Brain microvascular endothelial cell (primary cell): ENCODE measurements at places on chromosomes 12 and 14.

DNA sequence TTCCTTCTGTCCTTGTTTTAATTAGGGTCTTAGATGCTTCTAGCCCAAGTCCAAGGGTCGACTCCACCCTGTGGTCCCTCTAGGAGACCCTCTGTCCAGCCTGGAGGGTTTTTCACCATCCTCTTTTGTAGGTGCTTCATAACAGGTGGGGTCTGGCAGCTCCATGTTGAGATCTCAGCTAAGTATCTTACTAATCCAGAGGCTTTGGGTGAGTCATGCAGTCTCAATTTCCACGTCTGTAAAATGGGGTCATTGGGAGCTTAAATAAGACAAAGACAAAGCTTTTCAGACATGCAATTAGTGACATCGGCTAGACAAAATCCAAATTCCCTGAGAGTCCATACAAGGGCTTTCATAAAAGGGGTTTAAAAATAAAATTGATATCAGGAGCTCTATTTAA lies 3.2 kb downstream of the HSPB8 start:
- no peak for DNase-seq

GRCh38 chr12:127130506-127131124 lies 1136.4 kb upstream of the TMEM132C start:
- no peak for DNase-seq

- no peak for DNase-seq
These were observed 113.7 kb upstream of the MDM1 start for GRCh38 chr12:68445824-68446223.

DNA sequence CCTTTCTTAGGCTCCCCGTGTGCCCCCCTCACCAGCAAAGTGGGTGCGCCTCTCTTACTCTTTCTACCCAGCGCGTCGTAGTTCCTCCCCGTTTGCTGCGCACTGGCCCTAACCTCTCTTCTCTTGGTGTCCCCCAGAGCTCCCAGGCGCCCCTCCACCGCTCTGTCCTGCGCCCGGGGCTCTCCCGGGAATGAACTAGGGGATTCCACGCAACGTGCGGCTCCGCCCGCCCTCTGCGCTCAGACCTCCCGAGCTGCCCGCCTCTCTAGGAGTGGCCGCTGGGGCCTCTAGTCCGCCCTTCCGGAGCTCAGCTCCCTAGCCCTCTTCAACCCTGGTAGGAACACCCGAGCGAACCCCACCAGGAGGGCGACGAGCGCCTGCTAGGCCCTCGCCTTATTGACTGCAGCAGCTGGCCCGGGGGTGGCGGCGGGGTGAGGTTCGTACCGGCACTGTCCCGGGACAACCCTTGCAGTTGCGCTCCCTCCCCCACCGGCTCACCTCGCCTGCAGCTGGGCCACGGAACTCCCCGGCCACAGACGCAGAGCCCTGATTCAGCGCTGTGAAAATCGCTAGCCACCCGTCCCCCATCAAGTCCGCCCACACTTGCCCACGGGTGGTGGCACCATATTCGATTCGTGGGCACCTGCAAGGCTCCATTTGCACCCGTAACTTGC lies 1.3 kb downstream of the TMEM233 start:
- no peak for DNase-seq

DNA sequence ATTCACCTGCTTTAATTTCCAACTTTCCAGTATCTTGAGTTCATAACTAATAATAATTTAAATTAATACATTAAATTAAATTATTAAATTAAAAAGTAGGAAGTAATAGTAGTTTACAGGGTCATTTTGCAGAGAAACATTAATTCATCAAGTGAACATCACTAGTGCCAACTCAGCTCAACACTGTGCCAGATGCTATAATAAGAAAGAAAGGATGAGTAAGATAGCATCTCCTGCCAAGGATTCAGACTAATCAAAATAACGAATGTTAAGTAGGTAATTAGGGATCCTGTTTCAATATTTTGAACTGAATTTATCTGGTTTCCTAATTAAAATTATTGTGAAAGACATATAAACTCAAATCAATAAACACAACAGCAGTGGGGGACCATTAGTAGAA lies 596.7 kb downstream of the SLC6A15 start:
- no peak for DNase-seq

- DNase-seq = no peak
These were observed 384.5 kb upstream of the DDHD1 start for GRCh38 chr14:53537422-53538315.

- no peak for DNase-seq
These were observed 395.3 kb downstream of the DPF3 start for GRCh38 chr14:72498646-72499045.

- peak; percentile 90 for DNase-seq
These were observed 28.1 kb upstream of the TBC1D30 start for GRCh38 chr12:64796205-64796845.

GRCh38 chr12:61574339-61574738 lies 685.9 kb upstream of the USP15 start:
- DNase-seq = no peak

DNA sequence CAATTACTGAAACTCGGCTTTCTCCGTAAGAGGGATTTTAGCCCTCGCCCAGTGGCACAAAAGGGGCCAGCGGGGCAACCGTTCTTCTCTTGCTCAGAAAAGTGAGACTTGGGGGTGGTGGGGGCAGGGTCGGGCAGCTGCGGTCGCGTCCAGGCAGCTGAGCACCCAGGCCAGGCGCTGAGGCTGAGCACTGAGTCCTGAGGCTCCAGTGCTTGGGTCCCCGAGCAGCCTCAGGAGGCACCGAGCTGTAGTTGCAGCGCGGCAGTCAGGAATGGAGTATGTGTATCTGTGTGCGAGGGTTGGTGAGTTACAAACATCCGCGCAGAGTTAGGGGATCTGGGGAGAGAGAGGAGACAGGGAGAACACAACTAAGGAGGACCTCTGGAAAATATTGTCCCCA lies 4.1 kb upstream of the HOXC6 start:
- no peak for DNase-seq

DNA sequence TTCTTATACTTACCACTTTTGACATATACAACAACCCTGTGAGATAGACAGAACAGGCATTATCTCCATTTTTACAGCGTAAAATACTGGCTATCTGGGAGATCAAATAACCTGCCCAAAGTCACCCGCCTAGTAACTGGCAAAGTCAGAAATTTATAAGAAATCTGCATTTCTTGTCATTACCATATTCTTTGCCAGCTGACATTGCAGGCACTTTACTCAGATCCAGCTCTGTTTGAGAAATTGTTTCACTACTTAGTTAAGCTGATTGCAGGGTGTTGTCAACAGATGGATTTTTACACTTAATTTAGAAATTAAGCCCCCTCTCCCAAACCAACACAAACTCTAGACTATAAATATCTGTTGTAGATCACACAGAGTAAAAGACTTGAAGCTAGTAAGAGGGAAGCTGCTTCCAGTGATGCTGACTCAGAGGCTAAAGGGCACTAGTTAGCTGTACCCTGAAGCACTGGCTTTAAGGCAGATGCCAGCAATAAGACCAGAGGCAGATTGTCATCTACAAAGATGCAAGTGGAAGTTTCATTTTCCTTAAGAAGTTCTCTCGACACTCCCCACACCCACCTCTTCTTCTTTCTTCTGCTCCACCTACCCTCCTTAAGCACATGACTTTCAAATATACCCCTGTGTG lies 153.1 kb downstream of the ANO6 start:
- DNase-seq = peak; percentile 63

- DNase-seq = no peak
These were observed 63.1 kb upstream of the FGD4 start for GRCh38 chr12:32336261-32336660.

DNA sequence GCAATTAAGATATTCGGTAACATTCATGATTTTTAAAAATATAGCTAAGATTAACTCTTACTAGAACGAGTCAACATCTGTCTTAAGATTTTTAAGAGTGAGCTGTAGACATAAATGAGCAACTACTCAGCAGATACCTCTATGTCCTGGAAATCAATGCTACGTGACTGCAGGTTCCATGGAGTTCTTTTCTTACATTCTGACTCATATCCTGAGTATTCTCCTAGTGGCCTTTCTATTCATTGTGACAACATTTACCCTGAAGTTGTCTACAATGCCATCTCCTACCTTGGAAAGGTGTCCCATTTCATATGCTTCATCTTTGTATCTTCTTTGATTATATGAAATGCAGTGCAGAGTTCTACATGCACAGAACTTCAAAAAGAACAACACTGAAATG lies 59.9 kb downstream of the PKP2 start:
- DNase-seq = no peak

DNA sequence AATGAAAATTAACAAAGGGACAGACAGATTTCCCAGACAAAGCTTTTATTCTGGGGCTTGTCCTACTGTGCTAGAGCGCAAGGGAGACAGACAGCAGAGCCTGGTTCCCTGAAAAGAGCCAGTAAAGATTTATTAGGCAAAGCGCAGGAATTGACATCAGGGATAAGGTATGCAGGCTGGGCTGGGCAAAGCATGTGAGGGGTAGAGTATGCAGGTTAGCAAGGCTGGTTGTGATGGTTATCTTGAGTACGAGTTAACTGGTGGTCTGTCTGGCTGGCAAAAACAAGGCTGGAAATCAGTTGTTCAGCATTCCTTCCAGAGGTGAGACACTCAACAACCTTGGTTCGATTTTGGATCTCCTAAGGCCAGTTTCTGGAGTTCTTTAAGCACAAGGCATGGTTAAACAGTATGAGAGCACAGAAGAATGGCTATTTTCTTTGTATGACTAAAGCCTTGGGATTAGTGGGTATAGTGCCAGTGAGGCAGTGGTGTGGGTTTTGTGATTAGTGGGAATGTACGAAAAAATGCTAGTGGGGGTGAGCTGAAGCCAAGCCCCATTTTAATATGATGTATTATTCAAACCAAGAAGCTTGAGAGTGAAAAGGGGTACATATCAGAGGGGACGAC lies 30.9 kb downstream of the BTBD7 start:
- peak; percentile 32 for DNase-seq

DNA sequence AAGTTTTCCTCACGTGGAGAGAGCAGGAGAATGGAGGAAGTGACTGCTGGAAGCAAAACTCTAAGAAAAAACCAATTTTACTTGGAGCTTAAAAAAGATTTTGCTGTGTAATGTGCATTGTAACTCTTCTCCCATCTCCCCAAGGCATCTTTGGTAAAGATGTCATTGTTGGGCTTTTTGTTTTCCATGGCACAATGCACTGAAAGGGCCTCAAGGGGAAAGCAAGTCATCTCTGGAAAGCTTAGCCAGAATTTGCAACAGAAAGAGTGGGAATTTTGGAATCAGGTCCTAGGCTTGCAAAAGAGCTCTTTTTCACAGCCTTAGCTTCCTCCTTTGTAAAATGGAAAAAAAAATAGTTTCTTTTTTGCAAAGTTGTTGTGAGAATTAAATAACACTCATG lies 7.9 kb upstream of the PPM1A start:
- no peak for DNase-seq

GRCh38 chr14:100383727-100384158 lies 60.6 kb downstream of the SLC25A47 start:
- DNase-seq = peak; percentile 48

DNA sequence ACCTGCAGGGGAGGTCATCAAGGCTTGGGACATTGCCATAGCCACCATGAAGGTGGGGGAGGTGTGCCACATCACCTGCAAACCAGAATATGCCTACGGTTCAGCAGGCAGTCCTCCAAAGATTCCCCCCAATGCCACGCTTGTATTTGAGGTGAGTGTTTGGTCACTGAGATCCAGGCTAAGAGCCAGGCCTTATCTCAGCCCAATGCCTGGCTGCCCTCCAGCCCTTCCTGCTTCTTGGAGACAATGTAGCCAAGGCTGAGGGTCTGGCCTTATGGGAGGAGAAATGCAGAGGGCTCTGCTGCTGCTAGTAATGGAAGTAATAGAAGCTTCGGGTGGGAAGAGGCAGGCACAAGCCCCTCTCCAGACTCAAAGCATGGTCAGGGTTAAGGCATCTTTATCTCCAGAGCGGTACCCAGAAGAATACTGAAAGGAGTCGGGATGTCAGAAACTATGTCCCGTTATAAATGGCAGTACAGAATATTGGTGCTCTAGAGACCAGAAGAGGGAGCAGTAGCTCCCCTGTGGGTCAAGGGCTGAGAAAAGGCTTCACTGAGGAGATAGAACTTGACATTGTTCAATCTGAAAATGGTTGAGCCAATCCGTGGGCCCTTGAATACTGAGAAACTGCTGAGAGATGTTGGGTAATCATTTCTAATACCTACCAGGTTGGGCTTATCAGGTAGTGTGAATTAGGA lies 3.1 kb downstream of the FKBP4 start:
- DNase-seq = no peak

DNA sequence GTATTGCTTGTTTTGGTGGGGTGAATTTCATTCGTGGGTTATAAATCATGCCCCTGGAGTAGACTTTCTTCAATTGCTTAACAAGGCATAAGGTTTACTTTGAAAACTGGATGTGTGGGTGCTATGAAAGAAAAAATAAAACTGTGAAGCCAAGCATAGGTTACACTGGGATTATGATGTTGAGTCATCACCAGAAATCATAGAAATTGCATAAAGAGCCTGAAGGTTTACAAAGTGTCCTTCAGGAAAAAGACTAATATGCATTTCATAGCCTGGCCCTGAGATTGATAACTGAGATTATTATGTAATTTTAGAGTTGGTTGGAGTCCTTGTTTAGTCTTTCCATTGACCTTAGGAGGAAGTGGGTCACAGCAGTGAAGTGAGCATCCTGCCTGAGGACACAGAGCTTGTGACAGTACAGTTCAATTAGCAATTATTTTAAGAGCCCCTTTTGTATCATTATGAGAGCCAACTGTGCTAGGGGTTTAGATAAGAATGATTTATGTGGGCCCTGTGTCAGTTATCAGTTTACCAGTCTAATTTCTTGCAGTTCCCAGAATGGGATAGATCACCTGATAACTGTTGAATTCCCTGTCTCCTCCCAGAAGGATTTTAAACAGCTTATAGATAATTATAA lies 13.6 kb downstream of the LRRK2 start:
- DNase-seq = no peak

- no peak for DNase-seq
These were observed 14.7 kb downstream of the ZNF641 start for GRCh38 chr12:48336061-48336460.

GRCh38 chr12:94244165-94245133 lies 96.1 kb downstream of the PLXNC1 start:
- DNase-seq = no peak

DNA sequence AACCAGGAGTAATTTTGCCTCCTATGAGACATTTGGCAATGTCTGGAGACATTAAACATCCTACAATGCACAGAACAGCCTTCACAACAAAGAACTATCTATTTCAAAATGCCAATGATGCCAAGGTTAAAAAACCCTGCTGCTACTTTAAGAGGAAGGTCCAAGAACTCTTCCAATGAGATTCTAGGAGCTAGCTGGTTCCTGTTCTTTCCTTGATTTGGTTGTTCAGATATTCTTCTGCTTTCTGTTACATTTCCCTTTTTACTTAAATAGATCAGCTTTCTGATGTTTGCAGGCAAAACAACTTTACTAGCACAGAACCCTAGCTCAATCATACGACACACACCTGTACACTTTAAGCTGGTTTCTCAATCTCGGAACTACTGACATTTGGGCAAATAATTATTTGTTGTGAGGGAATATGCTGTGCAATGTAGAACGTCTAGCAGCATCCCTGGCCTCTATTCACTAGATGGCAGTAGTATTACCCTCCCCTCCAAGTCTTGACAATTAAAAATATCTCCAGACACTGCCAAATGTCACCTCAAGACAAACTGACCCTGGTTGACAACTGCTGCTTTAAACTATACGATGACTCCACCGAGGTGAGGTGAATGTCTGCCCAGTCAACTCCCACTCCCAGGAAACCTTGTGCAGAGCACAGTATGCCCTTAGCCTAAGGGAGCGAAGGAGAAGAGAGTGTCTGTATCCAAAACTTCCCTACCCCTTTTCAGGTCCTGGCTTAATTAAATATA lies 4.4 kb downstream of the BLTP3B start:
- DNase-seq = peak; percentile 16
